ENCODE measurements at places on chromosomes 5 and 9.

DNA sequence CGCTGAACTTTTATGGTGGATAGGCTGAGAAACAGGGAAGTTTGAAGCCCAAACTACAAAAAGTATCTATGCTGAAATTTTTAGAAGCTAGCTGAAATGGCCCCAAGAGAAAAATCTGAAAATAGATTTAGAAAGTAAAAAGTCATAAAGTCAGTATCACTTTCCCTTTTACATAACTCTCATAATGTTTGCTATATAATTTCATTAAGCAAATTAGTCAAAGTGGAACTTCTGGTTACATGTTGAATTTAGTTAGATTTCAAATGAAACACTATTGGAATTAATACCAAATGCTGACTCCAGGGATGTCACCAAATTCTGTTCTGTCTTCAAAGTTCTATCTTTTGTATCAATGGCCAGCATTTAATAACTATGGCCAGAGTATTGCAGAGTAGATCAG lies 126.9 kb downstream of the TTC39B start:
- DNase-seq: no peak

DNA sequence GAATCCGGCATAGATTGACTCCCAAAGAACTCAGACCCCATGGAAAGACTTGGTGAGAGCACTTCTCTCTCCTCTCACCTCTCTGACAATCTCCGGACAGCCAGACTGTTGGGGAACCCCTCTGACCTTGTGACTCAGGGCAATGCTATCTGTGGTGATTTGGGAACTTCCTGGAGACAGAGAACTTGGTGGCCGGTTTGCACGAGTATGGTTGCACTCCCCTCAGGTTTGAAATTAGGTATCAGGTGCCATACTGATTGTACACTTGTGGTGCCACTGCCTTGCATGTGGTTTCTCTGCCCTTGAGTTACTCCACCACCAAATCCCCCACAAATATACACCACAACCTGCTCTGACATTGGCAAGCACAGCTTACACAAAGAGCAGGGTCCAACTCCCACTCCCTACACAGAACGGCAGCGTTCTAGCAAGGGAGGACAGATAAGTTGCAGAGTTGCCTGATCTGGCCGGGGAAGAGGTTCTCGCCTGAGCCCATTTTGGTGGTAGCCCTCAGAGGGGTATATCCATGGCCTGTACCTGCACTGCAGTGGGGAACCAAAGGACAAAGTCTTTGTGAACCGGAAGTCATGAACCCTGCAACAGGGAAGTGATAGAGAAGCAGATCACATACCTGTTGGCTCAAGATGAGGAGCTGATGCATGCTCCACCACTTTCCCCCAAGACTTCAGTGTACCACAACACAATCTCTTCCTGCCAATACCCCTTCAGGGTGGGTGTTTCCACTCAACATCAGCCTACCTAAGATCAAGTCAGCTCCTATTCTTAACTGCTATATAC lies 255.1 kb downstream of the MCTP1 start:
- DNase-seq: no peak

- DNase-seq: no peak
Measured at GRCh38 chr9:94097788-94098414, 13.6 kb downstream of the PTPDC1 start.

DNA sequence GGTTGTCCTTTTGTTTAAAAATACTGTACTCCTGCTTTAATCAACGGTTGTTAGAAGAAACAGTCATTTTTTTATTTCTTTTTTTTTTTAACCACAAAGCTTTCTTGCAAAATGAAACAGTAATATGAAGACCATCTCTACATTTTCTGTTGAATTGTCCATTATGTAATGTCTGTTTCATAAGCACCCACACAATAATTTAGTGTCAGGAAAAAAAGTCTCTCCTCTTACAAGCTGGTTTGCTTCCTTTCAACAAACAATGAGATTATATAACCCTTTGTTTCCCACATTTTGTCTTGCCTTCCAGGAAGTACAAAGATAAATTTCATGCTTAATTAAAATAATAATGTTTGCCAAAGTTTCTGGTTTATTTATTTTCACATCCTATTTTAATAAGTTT lies 16.7 kb downstream of the CTNNAL1 start:
- DNase-seq: no peak

- no peak for DNase-seq
Measured at GRCh38 chr9:4844056-4844838, 51.5 kb downstream of the RCL1 start.

- no peak for DNase-seq
Measured at GRCh38 chr9:5052838-5053237, 67.8 kb downstream of the JAK2 start.

GRCh38 chr9:112013266-112013665 lies 116.7 kb downstream of the UGCG start:
- no peak for DNase-seq

GRCh38 chr5:7073666-7074065 lies 322.3 kb upstream of the ADCY2 start:
- DNase-seq: no peak

- no peak for DNase-seq
Measured at GRCh38 chr5:125148706-125149105, 402.3 kb upstream of the ZNF608 start.

- no peak for DNase-seq
Measured at GRCh38 chr5:31553863-31554262, 21.8 kb downstream of the C5orf22 start.

GRCh38 chr9:131113655-131114054 lies 11.7 kb upstream of the NUP214 start:
- DNase-seq: no peak

- no peak for DNase-seq
Measured at GRCh38 chr9:37788332-37788731, 3.5 kb upstream of the EXOSC3 start.

DNA sequence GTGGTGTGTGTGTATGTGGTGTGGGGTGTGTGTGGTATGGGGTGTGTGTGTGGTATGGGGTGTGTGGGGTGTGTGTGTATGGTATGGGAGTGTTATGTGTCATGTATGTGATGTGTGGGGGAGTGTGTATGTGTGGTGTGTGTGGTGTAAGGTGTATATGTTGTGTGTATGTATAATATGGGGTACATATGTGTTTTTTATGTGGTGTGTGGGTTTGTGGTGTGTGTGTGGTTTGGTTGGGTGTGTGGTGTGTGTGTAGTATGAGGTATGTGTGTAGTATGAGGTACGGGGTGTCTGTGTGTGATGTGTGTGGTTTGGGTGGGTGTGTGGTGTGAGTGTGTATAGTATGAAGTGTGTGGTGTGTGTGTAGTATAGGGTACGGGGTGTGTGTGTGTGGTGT lies 11.4 kb downstream of the ECSCR start:
- DNase-seq: no peak

DNA sequence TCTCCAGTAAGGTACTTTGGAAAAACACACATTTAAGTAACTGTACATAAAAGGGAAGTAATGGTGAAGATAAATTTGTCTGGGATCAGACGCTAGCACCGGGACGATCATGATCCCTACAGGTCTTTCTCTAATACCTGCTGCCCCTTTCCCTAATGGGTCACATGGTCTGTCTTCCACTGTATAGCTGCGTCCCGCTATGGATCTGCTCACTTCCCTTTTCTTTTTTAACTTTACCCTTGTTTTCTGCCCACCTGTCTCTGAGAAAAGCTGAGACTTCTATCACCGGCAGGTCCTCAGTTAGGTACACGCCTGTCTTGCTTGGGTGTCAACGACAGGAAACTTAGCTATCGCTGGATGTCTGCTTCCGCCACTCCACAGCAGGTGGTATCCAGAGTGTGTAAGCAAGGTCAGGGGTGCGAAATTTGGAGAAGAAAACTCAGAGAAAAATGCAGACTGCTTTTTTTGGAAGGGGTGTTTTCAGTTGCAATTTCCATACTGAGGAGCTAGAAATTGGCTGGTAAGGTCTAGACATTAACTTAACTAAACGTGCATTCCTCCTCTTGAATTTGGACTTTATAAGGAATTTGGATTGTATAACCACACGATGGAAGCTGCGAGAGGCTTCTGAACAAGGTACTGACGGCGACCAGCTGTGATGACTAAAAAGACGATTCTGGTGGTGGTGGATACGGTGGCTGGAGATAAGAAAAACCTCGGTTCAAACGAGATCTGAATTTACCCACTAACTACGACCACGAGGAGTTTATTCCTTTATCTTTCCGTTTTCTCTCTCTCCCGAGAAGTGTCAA lies 1.1 kb upstream of the ICE1 start:
- no peak for DNase-seq

DNA sequence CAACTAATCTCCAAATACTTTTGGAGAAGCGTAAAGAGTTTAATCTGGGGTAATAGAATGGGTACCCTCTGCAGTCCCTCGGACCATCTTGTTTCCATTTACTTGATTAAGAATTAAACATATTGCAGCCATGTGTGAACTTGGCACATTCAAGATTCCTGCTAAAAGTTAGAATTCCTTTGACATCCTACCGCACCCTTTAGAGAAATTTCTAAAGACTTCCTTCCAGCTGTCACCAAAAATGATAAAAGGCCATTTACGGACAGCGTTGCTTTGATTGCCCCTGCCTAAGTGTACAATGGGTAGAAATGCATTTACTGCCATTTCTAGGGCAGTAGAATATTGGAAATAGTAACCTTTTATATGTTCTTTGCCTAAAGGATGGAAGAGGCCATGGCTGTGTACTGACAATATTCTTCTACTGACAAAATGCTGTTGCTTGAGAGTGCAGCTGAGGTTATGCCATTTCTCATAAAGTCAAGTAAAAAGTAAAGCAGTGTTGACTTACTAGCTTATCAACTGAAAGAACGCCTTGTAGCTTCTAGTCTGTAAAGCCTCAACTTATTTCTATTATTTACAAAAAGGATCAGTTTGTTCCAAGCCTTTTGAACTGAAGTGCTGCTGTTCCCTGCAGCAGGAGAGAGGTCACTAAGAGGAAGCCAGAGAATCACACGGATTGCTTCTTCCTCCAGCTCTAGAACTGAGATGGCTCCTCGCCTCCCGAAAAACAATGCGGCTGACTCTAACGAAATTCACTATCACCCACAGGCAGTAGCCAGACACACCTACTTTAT lies 139.8 kb upstream of the BASP1 start:
- no peak for DNase-seq

GRCh38 chr5:108681079-108681921 lies 66.4 kb upstream of the FER start:
- no peak for DNase-seq

DNA sequence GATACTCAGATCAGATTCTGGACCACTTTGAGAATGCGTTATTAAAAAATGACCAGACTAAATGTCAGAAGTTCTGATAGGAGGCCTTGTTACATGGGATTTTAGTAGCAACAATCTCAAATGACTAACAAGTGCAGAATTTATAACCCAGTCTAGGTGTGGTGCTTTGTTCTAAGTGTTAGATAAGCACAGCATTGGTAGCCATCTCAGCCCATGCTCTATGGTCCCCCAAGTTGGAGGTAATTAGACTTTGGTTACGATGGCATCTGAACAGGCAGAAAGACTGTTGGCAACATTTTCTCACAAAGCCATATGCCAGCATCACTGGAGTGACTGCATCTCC lies 140.4 kb upstream of the RPS23 start:
- no peak for DNase-seq

DNA sequence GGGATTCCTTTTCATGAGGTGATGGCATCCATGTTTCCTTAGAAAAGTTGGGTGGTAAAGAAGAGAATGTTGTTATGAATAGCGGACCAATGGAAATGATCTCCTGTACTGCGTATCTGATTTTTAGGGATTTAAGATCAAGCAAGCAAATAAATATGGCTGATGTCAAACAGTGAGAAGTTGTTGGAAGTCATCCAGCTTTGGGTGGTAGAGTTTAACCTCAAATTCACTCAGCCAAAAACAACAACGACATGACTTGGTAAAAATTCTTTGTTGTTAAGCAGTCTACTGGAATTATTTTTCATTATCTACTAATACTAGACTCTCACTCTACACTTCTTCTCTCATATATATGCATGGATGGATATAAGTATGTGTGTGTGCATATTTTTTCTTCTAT lies 426.5 kb downstream of the CTNND2 start:
- no peak for DNase-seq

GRCh38 chr9:2424619-2425033 lies 197.0 kb upstream of the VLDLR start:
- no peak for DNase-seq

GRCh38 chr5:53052499-53052898 lies 57.1 kb downstream of the MOCS2 start:
- DNase-seq: no peak

DNA sequence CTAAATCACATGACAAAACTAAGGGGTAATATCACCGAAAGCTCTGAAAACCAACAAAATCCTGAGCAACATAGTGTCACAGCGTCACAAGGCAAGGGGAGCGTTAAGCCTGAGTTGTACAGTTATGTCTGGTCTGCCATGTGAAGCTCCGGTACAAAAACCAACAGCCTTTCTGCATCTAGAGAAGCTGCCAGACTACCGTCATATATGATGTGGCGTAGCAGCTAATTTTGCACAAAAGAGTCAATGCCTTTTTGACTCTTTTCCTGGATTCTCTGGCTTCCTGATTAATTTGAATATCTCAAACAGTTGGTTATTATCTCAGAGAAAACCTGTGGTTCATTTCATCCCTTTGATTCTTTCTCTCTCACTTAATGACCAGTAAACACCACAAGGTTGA lies 16.0 kb upstream of the ATP10B start:
- no peak for DNase-seq

- DNase-seq: no peak
Measured at GRCh38 chr5:83443534-83443933, 28.0 kb upstream of the VCAN start.

GRCh38 chr9:77750284-77750683 lies 102.2 kb upstream of the GNA14 start:
- no peak for DNase-seq

GRCh38 chr5:169339869-169340268 lies 38.9 kb upstream of the SLIT3 start:
- no peak for DNase-seq

DNA sequence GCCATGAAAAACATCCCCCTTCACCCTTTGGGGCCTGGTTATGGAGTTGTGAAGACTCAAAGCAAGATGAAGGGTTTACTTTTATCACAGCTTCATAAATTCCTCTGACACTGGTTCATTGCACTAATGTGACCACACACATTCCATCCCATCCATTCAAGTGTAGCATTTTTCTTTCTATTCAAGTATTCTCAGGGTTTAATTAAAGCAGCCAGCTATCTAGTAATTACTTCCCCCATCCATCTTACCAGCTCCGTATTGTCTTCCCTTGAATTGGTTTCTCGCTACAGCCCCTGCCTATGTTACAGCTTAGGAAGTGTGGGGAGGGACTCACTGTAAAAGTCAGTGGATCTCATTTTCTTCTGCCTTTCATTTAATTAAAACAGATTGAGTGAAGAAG lies 387.0 kb upstream of the RFX3 start:
- DNase-seq: no peak

Data from D721Med (cell line).